ENCODE measurements at places on chromosomes 11 and 22.

DNA sequence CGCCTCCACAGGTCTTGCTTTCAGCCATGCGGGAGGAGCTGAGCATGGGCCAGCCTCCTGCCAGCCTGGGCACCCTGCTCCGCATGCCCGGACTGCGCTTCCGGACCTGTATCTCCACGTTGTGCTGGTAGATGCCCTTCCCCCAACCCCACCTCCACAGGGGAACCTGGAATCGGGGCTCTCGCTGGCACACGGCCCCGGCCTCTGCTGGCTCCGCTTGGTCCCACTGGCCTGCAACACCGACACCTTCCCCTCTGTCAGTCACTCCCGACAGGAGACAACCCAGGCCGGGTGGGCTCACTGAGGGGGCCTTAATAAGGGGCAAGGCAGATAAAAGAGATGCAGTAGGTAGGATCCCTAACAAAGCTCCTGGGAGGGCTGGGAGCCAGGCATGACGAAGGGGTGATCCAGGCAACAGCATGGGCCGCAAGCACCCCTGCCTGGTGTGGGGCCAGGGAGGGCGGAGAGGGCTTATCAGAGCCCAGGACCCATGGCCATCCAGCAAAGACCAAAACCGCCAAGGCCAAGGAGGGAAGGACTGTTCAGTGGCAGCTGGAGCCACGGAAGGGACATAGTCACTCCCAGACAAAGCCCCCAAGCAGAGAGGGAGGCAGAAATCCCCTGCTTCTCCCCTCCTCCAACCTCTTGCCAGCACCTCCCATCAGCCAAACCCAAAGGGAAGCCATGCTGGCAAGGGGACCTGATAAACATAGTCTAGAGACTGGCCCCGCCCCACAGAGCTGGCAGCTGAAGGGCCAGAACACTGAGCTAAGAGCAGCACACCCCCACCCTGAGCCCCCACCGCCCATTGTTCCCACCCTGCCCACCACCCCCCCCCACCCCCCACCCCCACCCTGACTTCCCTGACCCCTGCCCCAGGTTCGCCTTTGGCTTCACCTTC, 8.0 kb downstream of the SLC22A12 start:
- no peak for DNase-seq

DNA sequence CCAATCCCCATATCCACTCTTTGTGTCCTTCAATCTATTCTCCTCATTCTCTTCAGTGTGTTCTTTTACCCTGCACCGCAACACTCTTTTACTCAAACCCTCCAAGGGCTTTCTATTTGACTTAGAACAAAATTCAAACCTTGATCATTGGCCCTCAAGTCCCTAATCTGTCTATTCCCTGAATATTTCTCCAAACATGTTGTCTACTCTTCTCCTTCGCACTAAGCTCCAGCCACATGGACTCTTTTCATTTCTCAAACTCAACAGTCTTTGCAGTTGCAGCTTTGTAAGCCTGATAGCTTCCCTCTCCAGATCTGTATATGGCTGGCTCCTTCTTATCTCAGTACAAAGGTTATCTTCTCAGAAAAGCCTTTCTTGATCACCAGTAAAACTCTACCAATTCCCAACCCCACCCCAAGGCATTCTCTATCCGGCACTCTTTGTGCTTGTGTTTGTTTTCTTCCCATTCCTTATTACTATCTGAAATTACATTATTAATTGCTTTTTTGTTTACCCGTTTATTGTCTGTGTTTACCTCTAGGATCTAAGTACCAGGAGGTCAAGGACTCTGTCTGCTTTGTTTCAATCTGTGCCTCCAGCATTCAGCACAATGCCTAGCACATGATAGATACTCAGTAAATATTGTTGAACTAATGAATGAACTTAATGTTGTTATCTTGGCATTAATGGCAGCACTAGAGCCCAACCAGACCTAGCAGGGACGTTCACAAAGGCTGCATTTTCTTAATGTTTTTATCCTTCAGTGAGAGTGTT, 147.4 kb downstream of the BBOX1 start:
- no peak for DNase-seq

- no peak for DNase-seq
Observed at GRCh38 chr11:75884321-75884720, 69.3 kb downstream of the UVRAG start.

- no peak for DNase-seq
Observed at GRCh38 chr22:45784357-45785277, 113.0 kb downstream of the ATXN10 start.

GRCh38 chr11:75873417-75874221, 58.6 kb downstream of the UVRAG start:
- DNase-seq, result no peak

DNA sequence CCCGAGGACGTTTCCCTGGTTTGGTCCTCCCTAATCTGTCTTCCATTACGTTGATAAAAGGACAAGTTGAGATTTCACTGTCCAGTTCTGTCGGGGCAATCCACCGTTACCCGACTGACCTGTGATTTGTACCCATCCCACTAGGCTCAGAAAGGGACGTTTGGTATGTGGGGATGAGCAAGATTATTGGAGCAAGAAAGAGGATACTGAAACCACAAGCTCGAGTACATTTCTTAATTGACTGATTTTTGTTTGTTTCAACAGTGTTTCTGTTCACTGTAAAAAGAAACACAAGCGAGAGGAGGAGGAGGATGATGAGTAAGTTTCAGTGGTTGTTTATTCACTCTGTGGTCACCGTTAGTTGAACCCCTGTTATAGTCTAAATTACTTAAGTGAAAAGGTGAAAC, 969 bp downstream of the CCDC117 start:
- no peak for DNase-seq

- DNase-seq, result no peak
Observed at GRCh38 chr11:8603696-8604077, 9.7 kb upstream of the STK33 start.

Measured in BE2C (cell line).